Cerebellum (tissue), 4 donors: ENCODE measurements at places on chromosomes 13 and 19.

DNA sequence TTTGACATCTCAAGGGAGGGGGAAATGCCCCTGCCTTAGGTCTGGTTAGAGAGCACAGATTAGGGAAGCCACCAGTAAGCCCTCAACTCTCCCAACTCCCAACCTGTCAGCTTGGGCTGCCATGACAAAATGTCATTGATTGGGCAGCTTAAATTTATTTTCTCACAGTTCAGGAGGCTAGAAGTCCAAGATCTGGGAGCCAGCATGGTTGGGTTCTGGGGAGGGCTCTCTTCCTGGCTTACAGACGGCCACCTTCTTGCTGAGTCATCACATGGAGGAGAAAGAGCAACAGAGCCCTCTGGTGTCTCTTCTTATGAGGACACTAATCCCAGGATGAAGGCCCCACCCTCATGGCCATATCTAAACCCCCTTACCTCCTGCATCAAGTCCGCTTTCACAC is 24.2 kb downstream of the C19orf12 start:
- no peak for DNase-seq

DNA sequence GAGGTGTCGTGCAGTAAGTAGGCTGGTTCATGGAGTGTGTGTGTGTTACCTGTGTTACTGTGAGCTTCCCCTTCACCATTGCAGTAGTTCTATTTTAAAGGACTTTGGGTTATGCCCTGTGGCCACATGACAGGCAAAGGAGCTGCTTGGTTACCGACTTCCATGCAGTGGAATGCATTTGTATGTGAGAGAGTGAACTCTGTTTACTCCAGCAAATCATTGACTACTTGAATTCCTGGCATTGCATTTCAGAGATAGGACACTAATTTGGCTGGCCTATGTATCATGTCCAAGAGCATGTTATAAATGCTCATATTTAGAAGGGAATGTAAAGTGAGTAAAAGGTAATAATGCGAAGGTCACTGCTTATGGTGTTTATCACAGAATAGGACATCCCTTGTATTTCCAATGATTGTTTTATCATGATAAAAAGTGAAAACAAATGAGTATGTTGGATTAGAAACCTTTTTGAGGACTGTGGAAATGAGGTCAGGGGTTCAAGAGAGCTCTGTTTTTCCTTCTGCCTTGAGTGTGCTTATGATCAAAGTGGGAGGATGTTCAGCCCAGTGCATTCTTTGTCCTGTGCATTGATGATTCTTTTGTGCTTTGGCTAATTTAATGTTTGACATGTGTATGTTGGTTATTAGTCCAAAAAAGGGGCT is 156.5 kb downstream of the LMO7 start:
- DNase-seq: no peak

GRCh38 chr19:41699968-41700323 is 8.5 kb upstream of the CEACAM5 start:
- DNase-seq: no peak

DNA sequence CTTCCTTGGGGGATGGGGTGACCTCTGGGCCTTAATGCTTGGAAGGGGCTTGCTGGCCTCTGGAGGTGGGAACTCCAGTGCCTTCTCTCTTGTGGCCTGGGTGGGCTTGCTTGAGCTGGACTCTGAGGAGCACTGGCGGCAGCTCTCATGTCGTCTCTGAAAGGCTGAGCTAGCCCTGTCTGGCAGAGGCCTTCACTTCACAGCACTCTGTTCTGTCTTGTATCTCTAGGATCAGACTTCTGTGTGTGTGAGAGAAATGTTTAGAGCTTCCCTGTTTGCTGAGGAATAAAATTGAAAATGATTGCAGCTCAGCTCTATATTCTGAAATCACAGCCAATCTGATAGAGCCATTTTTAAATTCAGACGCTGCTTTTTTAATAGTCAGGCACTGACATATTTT is 185.3 kb downstream of the KCNRG start:
- no peak for DNase-seq
